Activated CD4-positive, CD25-positive, alpha-beta regulatory T cell (primary cell): ENCODE measurements at places on chromosomes 16 and 17.

DNA sequence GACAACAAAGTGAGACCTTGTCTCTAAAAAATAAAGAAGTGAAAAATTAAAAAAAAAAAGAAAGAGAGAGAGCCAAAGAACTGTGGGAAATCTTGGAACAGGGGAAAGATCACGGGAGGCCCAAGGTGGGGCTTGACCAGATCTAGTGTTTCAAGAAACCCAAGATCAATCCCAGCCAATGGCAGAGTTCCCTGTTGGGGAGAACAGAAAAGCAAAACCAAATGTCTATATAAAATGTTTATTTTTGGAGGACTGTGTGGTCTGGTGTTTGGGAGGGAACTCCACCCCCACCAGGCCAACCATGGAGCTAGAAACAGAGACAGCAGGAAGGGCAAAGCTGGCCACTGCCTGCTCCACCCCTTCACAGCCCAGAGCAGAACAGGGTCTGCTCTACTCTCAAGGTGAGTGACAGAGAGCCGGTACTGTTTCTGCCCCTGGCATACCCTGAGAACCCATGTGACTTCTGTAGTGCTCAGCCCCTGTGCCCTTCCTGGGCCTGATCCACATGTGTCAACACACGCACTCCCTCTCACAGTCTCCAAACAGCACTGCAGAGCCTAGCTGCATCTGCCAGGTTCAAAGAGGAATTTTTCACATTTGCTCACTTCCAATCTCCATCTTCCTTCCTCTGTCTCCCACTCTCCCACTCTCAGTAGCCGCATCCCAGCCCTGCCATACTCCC lies 3.7 kb downstream of the TMEM101 start:
- no peak for DNase-seq

DNA sequence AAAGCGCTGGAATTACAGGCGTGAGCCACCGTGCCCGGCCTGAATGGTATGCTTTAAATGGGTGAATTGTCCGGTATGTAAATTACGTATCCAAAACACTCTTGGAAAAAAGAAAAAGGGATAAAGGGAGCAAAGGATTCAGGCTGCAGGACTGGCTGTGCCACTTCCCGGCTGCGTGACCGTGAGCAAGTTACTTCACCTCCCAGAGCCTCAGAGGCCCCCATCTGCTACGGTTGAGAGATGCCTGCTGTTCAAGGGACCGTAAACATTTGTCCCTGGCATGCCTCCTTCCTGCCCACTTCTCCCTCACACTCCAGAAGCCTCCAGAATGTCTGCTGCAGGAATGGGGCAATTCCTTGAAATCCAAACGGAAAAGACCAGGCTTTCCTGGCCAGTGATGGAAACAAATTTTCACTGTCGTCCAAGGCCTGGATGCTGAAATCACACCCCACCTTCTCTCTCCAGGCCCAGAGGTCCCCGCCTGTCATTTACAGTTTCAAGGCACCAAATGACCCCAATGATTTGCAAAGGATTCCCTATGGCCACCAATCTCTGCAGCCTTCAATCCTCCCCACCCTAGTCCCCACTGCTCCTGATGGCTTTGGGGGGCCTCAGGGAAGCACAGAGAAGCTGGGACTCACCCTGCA lies 22.9 kb upstream of the LITAF start:
- DNase-seq: no peak

- DNase-seq: no peak
Measured at GRCh38 chr17:68141050-68141449, 105.5 kb downstream of the KPNA2 start.

GRCh38 chr17:28828294-28829040 lies 14.1 kb downstream of the FAM222B start:
- no peak for DNase-seq

DNA sequence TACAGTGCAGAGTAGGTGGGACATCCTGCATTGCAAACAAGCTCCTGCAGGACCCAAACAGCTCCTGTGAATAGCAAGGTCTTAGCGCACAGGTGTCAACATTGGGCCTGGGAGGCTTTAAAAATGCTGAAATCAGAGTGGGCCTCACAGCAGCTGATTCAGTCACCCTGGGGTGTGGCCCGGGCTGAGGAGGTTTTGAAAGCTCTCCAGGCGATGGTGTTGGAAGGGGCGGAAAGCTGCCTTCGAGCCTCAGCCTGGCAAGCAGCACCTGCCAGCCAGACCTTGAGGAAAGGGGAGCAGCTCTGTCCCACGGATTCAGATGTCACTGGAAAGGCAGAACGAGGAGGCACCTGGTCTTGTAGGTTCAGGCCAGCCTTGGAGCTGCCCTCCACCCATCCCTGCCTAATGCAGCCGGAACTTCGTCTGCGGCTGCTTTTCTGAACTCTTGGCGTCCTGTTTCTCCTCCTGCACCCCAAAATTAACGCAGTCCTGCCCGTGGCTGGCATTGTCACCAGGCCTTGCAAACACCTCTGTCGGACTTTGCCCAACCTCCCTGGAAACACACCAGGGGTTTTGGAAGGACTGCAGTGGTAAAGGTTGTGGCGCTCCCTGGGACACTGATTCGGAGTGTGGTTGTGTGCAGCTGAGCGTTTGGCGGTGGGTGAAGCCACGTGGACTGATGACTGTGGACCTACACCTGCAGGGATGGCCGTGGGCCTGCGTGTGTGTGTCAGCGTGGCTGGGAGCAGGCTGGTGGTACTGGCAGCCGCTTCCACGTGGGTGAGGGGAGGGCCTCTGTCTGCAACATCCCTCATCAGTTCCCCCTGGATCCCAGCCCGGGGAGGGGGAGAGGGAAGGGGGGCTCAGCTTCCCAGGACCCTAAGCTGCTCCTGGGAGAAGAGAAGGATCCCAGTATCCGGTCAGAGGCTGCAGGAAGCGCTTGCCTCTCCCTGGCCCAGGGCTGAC lies 3.4 kb downstream of the NECAB2 start:
- DNase-seq: no peak

DNA sequence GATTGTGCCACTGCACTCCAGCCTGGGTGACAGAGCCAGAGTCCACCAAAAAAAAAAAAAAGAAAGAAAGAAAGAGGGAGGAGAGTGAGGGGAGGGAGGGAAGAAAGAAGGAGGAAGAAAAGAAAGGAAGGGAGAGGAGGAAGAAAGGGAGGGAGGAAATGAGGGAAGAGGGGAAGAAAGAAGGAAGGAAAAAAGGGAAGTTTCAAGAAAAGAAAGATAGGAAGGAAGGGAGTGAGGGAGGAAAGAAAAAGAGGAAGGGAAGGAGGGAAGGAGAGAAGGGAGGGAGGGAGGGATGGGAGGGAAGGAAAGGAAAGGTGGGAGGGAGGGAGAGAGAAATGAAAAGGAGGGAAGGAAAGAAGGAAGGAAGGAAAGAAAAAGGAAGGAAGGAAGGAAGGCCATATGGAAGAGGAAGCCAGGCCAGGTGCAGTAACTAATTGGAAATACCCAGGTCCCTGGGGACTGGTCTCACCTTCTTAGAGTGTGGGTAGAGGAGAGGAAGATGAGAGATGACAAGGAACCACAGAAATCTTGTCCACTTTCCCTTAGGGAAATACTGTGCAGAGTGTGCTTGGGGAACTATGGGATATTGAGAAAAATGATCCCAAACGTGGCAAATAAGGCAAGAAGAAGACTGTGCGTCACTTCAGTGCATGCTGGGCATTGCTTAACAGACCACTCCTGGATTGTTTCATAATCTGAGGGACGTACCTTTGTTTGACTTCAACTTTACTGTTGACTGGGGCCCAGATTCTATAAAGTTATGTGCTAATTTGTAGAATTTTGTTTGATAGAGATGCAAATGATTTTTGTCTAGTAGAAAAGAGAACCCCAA lies 15.1 kb upstream of the CSNK2A2 start:
- no peak for DNase-seq

DNA sequence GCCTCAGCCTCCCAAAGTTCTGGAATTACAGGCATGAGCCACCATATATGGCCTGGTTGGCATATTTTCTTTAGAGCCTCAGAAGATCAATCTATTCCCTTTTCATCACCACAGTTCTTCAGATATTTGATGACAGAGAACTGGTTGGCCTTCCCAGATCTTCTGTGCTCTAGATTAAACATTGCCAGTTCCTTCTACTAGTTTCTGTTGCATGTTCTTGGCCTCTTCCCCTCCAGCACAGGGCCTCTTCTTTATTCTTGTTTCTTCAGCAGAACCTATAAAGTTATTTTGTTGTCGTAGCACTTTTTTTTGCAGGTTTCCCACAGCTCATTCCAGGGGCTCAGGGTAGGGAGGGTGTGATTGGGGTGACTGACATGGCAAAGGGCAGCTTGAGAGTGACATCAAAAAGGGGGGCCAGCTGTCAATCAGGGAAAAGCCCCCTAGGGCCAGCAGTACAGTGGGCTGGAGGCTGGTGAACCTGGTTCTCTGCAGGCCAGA lies 9.3 kb downstream of the CHD9 start:
- DNase-seq: no peak

DNA sequence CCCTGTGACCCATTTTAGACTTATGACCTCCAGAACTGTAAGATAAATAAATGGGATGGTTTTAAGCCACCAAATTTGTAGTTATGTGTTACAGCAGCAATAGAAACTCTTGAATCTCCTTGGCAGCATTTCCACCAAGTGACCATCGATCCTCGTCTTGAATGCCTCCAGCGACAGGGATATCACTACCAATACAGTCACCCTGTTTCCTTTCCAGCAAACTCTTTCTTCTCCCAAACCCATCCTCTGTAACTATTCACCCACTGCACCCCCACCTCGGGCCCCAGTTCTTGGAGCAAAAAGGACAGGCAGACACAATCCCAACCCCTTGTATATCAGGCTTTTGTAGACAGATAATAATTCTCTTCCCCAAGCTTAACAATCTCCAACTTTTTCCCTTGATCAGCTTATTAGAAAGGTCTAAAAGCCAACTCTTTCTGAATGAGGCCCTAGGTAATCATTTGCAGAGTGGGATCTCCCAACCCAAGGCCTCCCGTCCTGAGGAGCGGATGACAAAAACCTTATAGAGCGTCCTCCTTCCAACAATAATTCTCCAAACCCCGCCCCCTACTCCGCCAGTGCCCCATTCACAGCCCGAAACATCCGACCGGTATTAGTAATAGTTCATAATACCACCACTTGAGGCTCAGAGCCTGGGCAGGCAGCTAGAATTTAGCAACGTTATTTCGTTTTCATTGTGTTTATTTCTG lies 14.7 kb upstream of the PLLP start:
- DNase-seq: no peak

DNA sequence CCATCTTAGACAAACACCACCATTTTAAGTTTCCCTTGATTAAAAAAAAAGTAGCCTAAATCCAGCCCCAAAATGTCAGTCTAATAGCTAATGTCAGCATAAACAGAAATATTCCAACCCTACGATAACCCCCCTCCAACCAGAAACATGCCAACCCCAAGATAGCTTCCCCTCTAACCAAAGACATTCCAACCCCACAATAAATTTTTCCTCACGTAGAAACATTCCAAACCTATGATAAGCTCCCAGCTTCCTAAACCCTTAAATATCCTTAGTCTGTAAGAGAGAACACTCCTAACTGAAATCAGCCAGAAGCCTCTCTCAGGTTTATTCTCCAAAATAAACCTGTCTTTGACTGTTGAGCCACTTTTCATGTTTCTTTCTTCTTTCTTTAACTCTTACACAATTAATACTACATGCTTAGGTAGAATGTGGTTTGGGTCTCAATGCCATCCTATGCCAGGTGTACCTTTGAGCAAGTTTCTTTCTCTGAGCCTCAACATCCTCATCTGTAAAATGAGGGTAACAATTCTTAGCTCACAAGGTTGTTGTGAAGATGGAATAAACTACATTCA lies 10.5 kb upstream of the KRT38 start:
- no peak for DNase-seq

DNA sequence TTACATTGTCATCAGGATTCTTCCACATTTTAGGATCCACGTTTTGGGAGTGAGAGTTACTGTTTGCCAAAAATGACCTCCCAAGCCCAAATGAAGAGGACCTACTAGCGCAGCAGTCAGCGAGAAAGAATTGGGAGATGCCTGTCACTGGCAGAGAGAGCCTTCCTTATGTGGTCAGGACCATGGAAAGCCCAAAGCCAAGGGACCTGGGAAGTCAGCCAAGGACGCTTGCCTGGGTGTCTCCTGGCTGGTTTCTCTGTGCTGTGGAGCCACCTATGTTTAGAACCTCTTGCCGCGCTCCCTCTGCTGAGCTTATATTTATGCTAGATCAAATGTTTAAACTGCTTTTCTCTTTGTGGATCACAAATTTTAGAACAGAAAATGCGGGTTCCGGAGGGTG lies 24.9 kb upstream of the RHBDL3 start:
- DNase-seq: no peak

DNA sequence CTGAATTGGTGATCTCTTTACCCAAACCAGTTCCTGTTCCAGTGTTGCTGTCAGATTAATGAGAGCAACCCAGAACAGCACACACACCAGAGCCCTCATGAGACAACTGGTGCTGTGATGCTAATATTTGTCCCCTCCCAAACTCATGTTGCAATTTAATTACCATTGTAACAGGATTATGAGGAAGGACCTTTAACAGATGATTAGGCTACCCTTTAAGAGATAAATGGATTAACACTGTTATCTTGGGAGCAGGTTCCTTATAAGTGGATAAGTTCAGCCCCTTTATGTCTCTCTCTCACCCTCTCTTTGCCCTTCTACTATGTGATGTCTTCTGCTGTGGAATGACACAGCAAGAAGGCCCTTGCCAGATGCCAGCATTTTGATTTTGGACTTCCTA lies 1.1 kb upstream of the CCDC182 start:
- DNase-seq: no peak

DNA sequence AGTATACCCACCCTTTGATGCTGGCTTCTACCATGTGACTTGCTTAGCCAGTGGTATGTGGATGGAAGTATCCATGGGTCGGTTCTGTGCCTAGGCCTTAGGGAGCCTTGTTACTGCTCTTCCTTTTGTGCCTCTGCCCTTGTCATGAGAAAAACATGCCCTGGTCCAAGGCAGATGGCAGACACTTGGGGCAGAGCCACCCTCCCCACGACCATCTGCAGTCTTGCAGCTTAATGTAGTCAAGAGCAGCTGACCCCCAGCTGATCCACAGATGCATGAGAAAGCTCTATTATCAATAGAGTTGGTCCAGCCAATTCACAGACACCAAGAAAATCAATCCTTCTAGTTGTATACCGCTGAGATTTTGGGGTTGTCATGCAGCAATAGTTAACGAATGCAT lies 95.7 kb downstream of the SLC39A11 start:
- DNase-seq: no peak

DNA sequence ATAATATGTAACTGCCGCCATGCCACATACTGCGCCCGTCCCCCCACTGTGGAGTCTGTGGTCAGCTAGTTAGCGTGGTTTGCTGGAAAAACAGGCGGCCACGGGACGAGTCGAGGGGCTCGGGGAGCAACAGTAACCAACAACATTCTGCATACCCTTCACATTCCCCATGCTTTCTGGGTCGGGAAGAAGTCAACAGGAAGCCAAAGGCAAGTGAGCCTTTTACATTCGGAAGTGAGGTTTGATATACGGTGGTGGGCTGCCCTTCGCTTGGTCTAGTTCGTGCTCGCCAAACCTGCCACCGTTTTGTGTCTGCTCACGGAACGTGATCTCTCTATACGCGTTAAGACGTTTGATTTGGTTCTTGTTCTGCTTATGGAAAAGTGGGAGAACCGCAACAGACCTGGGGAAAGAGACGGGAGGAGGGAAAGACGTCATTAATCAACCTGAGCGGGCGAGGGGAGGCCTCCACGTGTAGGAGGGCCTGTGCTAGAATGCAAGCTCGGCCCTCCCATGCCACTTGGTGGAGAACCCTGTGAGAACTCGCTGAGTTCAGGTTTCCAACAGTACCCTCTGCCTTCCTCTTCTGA lies 28.9 kb upstream of the CFAP20 start:
- DNase-seq: no peak

- DNase-seq: no peak
Measured at GRCh38 chr17:77180503-77181357, 40.0 kb downstream of the SEC14L1 start.
